ENCODE measurements at places on chromosomes 4 and X. TPM values are rescaled to one million over a fixed set of nuclear protein-coding genes. Genes with fewer than 3 reads are reported as not detected.

NPY2R gene
- polyA plus RNA-seq: 0.08 TPM

MAGEA12 gene
- not detected for polyA plus RNA-seq

SASH3 gene
- polyA plus RNA-seq: 3.5 TPM

PABPC1L2B gene
- not detected for polyA plus RNA-seq

ASB9 gene
- polyA plus RNA-seq: 1.6 TPM
